ENCODE measurements at places on chromosomes 4 and X.

DNA sequence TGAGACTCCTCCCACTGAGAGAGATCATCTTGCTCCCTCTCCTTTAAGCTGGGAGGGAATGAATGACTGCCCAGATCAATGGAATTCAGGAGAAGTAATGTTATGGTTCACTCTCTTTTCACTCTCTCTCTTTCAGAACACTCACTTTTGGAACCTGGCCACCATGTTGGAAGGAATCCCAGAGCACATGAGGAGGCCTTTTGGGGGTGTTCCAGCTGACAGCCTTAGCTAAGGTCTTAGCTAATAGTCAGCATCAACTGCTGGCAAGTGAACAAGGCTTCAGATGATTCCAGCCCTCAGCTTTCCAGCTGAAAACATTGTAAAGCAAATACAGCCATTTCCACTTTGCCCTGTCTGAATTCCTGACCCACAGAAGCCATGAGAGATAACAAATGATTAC lies 124.0 kb upstream of the CLNK start:
- no peak for DNase-seq

GRCh38 chr4:119238068-119238722 lies 25.7 kb downstream of the USP53 start:
- DNase-seq, result no peak

GRCh38 chrX:130715299-130715698 lies 187.7 kb downstream of the ENOX2 start:
- DNase-seq, result no peak

GRCh38 chr4:103289186-103289585 lies 91.0 kb upstream of the CENPE start:
- no peak for DNase-seq

GRCh38 chr4:20480165-20480947 lies 219.9 kb upstream of the PACRGL start:
- DNase-seq, result no peak

- DNase-seq, result no peak
Observed at GRCh38 chr4:110049951-110050925, 137.6 kb downstream of the EGF start.

DNA sequence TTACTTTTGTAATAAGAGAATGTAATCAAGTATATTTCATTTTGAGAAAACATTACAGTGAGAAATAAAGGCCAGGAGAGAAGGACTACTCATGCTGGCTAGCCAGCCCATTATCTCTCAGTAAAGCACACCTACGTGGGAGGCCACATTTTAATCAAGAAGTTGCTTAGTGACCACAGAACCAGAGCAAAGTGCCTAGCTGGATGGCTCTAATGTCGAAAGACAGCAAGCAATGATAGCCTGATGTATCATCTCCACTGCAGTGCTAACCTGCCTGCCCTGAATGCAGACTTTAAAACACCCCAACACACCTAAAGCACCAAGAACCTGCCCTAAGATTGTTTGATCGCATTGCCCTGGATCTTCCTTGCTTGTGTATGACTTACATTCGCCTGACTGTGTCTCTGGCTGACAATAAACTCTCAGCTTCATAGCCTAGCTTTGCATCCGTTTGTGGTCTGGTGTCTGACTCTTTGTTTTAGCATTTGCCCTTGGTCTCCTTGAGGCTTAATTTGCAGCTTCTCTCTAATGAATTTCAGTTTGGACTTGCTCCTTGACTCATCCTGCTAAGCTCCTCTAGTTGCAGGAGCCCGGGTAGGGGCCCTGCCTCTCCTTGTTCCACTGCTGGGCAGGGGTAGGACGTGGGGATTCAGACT lies 31.4 kb upstream of the SOWAHD start:
- DNase-seq, result no peak

GRCh38 chr4:38037612-38038011 lies 77.4 kb downstream of the PTTG2 start:
- no peak for DNase-seq

- DNase-seq, result no peak
Observed at GRCh38 chr4:111464251-111465045, 680.8 kb upstream of the FAM241A start.

- no peak for DNase-seq
Observed at GRCh38 chr4:145189981-145190380, 9.6 kb upstream of the OTUD4 start.

DNA sequence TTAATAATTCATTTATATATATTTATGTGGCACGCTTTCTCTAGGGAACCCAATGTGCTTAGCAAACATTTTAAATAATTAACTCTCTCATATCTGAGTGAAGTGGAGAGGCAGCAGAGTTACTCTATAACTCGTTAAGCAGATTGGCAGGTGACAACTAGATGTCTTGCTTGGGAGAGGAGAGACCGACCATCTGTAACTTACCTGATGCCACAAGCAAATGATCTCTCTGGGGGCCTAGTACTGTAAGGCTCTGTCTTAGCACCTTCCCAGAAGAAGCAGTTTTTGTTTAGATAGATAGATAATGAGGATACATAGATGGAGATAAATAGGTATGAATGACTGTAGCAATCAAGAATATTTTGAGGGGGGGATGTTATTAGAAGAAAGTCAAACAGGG lies 11.9 kb upstream of the SEL1L3 start:
- no peak for DNase-seq

DNA sequence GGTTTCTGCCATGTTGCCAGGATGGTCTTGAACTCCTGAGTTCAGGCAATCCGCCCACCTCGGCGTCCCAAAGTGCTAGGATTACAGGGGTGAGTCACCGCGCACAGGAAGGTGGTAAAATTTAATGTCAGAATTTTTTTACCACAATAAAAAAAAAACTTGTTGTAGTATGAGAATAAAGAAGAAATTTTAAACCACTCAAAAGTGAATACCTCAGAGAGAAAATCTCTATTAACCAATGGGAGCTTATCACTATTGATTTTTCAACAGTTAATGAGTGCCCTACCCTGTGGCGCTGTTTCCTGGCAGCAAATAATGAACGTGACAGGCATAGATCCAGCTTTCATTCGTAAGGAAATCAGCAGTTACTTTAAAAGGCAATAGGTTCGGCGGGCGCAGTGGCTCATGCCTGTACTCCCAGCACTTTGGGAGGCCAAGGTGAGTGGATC lies 32.7 kb upstream of the SLC25A4 start:
- DNase-seq, result no peak

DNA sequence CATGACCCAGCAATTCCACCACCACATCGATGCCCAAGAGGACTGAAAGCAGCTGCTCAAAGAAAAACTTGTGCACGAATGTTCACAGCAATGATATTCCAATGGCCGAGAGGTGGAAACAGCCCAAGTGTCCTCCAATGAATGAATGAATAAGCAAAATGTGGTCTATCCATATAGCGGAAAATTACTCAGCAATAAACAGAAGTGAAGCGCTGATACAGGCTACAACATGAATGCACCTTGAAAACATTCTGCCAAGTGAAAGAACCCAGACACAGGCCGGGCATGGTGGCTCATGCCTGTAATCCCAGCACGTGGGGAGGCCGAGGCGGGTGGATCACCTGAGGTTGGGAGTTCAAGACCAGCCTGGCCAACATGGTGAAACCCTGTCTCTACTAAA lies 5.2 kb upstream of the SLC2A9 start:
- DNase-seq, result no peak

GRCh38 chr4:140743194-140743931 lies 12.8 kb downstream of the TBC1D9 start:
- DNase-seq, result peak; percentile 12

GRCh38 chrX:39903937-39904336 lies 193.8 kb downstream of the BCOR start:
- no peak for DNase-seq

DNA sequence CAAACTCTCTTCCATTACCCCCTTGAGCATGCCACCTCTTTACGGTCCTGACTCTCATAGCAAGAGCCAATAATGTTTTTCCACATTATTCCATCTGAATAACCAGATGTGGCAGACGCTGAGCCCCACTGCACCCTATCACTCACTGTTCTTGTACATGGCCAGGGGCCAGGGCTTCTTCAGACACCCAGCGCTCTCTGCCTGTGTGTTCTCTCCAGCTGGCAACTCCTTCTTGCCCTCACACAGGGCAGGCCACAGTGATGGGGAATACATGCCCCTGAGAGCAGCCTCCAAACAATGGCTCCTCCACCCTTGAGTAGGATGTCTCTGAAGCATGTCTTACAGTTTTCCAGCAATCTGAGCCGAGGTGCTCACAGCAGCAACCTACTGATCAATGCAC lies 50.8 kb upstream of the STIM2 start:
- DNase-seq, result no peak

DNA sequence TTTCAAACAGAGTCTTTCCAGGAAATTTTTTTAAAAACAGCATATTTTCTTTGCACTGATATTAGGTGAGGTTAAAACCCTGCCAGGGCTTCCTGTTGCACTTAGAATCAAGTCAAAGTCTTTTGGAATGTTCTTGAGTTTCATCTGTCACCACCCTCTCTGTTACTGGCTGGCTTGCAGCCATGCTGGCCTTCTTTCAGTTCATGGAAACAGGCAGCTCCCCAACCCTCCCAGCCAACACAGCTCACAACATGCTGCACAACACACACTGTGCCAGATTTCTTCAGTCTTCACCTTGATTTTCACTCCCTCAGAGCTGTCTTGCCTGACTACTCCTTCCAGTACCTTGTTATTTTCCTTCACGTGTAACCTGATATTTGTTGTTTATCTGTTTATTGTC lies 129.5 kb downstream of the KCNIP4 start:
- DNase-seq, result no peak

DNA sequence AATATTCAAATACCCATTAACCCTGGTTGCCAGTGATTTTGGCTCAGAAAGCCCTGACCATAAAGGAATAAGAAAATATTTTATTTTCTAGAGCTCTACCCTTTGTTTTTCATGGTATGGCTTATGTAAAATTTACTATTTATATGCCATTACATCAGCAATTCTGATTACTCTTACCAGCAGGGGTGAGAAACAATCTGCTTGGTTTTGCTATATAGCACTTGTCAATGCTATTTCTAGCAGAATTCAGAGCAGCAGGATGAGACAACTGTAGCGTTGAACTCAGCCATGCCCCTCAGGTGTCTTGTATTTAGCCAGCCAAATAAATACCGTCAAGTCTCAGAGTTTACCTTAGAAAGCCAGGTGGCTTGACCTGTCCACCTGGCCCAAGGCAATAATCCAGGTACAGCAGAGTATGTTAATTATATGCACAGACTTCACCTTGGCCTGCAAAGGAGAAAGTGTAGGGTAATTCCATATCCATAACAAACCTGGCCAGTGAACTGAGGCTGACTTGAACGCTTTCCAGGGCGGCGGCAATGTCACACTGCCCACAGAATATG lies 1303.5 kb downstream of the RAPGEF2 start:
- no peak for DNase-seq

DNA sequence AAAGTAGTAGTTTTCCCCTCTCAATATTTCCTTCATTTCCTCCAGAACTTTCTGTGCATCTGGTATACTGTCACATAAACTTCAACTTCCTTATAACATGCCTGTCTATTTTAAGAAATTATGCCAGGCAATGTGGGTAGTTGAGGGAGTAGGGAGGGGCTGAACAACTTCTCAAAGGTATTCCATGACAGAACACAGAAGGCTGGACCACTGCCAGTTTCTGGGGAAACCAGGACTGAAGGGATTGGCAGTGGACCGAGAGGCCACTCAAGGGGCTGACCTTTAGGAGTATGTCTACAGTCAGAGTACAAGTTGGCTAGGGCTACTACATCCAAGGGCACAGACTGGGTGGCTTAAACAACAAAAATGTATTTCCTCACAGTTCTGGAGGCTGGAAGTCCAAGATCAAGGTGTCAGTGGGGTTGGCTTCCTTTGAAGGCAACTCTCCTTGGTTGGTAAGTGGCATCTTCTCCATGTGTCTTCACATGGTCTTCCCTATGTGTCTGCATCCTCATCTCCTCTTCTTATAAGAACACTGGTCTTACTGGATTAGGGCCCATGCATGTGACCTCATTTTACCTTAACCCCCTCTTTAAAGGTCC lies 6.9 kb downstream of the SH3RF1 start:
- no peak for DNase-seq

GRCh38 chr4:7727749-7728148 lies 211.9 kb downstream of the AFAP1 start:
- DNase-seq, result no peak

DNA sequence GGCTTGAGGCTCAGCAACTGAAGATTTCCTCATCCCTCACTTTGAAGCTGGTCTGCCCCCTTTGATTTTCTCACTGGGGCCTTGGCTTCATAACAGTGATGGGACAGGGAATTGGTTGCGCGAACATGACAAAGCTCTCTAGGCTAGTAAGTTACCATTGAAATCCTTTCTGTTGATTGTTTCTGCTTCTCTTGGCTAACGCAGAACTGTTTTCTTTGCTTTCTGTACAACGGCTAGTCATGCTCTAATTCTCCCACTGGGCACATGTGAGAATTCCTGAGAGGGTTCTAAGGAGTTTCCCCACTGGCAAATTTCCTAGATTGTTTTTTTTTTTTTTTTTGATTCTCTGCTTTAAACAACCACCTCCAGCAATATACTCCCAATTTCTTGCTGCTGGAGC lies 738.6 kb downstream of the PCDH7 start:
- no peak for DNase-seq

DNA sequence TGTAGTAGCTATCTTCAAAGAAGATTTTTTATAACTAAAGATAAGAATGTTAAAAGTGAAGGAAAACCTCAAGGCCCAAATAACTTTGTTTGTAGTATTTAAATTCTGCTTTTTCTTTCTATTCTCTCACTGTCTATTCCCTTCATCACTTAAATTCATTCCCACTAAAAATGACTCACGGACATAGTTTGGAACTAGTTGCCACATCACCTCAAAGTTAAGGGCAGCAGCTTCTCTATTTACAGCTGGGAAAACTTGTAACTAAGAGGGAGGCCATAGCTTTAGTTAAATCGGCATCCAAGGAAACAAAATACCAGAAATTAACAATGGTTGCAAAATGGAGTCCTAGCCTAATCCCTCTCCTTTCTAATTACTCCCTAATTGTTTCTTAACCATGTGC lies 325.4 kb upstream of the MAGEB2 start:
- DNase-seq, result no peak

GRCh38 chr4:150782311-150782710 lies 200.4 kb downstream of the MAB21L2 start:
- no peak for DNase-seq

GRCh38 chr4:71456841-71457240 lies 118.0 kb downstream of the SLC4A4 start:
- DNase-seq, result peak; percentile 76

DNA sequence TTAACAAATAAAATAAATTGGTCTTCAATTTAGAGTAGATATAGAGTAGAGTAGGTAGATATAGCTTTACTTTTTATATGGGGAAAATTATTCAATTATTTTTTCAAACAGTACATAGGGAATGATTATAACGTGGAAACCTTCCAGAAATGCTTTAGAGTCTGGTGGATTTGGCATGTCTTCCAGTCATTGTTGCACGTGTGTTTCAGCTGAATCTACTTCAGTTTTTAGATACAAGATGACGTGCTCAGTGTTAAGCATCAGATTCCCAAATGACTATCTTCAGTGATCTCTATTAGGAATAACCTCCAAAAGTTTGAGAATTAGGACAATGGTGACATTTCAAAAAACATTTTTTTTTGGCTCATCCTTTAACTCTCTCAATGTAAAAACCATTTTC lies 616.9 kb downstream of the ANKRD50 start:
- no peak for DNase-seq

- no peak for DNase-seq
Observed at GRCh38 chr4:141972950-141973349, 336.6 kb downstream of the IL15 start.

- no peak for DNase-seq
Observed at GRCh38 chr4:81606801-81607501, 135.2 kb upstream of the RASGEF1B start.

GRCh38 chr4:180234730-180235129 lies 2008.5 kb upstream of the TENM3 start:
- no peak for DNase-seq

- no peak for DNase-seq
Observed at GRCh38 chr4:152360045-152360410, 175.9 kb downstream of the FBXW7 start.

All from DMS153 (cell line).